Muscle of leg (tissue), 16 donors: ENCODE measurements at places on chromosomes 3 and 15. TPM values are rescaled to one million over a fixed set of nuclear protein-coding genes. Genes with fewer than 3 reads are reported as not detected.

- peak; percentile 48 for DNase-seq
These were observed 17.5 kb upstream of the APEH start for GRCh38 chr3:49656541-49657112.

- no peak for DNase-seq
These were observed 3.8 kb downstream of the IL1RAP start for GRCh38 chr3:190517687-190518086.

DNA sequence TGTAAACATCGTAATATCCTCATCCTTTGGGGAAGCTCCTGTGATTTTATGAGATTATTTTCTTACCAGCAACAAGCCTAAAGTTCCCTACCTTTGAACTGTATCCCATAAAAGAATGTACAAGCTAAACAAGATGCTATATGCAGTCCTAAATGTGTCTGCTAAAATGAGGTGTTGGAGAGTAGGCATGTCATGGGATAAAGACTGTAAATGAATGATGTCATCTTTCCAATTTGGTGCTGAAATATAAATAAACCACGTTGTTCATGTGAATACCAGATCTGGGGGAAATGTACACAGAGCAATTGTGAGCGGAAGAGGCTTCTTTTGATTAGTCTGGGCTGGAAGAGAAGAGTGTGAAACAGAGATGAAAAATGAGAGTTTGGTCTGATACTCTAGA is 214.9 kb upstream of the WNT5A start:
- DNase-seq: peak; percentile 34

DNA sequence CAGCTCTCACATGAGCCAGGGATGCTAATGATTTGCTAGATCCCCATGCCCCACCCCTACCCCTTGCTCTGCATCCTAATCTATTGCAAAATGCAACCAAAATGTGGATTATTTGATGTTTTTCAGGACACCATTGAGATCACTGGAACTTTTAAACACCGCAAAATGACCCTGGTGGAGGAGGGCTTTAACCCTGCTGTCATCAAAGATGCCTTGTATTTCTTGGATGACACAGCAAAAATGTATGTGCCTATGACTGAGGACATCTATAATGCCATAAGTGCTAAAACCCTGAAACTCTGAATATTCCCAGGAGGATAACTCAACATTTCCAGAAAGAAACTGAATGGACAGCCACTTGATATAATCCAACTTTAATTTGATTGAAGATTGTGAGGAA is 29.7 kb downstream of the HDC start:
- no peak for DNase-seq

DNA sequence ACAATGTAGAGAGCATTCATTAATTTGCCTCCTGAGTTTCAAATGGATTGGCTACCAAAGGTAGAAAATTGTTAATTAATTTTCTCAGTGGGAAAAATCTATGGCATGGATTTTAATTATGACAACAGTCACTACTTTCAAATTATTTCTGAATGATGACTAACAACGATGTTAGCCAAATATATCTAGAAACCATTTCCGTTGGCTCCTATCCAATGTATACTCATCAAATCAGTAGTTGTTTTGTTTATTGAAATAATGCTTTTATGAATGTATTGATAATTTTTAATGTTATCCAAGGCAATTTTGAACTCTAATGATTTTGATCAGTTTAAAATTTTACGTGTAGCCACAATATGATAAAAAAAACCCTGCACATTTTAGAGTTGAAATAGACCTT is 333.4 kb downstream of the NAALADL2 start:
- DNase-seq: no peak

DNA sequence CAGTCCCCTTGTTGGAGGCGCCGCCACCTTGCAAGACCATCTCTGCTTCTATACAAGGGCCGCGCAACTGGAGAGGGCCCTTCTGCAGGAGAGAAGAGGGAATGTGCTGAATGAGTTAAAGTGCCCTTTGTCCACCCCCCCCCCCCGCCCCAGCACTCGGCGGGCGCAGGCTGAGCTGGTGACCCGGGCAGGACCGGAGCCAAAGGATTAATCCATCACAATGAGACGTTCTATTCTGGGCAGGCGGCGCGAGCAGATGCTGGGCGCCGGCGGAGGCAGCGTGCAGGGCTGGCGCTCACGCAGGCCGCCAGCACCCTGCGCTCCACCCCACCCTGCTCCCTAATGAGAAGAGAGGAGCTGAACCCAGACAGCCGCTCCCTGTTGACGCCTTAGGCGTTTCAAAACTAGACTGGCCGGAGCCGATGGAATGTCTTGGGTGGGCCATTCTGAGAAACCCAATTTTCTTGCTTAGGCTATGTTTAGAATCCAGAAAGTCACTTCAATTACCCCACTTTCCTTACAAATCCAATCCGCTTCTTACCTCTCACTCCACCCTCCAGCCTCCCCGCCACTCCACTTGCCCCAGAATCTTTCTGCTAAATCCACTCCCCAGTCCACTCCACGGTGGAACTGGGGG is 32.9 kb downstream of the GJD2 start:
- peak; percentile 85 for DNase-seq

GRCh38 chr3:129961141-129961541 is 13.4 kb upstream of the TRH start:
- no peak for DNase-seq

GRCh38 chr3:117629505-117629904 is 919.9 kb downstream of the TUSC7 start:
- DNase-seq: no peak

DNA sequence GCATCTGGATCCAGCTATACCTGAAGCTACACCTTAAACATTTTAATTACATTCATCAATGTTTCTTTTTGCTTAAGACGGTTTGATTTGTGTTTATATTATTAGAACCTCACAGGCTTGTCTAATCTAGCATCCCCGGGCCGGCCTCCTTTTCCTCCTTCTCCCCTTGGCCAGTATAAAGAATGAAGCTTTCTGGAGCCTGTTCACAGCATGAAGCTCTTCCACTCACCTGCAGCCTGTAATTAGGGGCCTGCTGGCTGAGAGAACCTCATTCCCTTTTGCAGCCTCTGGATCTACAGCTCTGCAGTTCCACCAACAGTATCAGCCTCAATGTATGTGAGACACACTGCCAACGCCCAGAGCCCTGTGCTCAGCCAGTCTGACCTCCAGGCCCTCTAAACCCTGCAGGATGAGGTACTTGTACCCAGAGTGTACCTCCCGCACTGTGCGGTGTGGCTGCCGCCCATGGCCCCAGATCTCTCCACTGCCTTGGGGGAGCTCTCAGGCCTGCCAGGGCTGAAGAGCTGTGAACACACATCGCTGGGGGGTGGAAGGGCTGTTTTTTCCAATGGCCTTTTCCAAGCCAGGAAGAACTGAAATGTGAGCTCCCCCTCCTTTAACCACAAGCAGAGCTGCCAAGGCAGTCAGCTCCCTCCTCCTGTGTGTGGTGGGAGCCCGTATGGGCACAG is 114.7 kb upstream of the ALDH1A3 start:
- DNase-seq: peak; percentile 91

- DNase-seq: no peak
These were observed 14.3 kb upstream of the PIK3R4 start for GRCh38 chr3:130760922-130761321.

- DNase-seq: no peak
These were observed 190.7 kb downstream of the ZIC4 start for GRCh38 chr3:147215660-147216059.

DNA sequence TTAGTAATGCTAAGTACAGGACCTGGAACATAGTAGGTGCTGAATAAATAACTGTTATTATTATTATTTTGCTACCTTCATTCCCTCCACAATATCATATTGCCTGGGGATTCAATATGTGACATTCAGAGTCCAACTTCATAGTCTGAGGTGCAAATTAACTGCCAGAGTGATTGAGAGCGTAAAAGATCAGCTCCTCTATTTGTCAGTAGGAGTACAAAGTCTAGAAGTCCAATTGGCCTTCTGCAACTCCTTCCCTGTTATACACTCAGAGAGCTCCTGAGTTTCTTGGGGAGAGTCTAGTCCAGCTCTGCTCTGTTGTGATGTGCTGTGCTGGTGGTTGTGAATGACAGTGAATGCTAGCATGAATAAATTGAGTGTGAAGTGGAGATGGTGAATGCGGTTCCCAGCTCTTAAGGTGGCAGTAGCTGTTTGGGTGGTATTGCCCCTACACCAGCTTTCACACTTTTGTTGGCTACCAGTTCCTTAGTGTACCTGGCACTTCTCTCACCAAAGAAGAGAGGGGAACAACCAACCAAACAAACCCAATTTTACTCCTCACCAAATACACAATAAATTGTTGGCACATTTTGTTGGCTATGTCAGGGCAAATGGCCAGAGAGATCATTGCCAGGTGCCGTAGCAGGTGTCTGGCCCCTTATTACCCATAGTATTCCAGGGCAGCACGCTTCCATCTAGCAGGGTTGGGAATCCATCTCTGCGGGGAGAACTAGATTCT is 270.1 kb upstream of the TBL1XR1 start:
- no peak for DNase-seq

DNA sequence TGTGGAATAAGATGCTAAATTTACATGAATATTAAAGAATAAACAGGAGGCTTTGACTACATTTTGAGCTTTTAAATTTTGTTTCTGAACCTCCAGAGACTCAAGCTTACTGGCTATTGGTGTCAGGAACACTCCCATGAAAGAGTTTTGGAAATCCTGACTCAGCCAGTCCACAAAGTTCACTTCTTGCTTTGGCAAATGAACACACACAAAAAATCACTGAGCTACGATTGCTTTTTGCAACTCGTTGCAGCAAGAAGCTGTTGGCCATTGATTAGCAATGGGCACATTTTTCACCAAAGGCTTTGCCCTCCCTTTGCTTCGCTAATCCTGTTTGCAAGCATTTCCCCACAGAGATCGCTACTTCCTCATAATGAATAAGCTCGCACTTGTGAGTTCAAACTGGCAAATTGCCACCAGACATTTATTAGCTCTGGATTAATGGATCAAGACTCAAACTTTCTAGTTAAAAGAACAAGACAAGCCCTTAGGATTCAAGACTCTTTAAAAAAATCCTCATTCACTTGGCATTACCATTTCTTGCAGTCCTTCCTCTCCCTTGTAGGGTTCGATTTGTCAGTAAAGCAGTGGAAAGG is 343.2 kb upstream of the ONECUT1 start:
- no peak for DNase-seq

- peak; percentile 89 for DNase-seq
These were observed 573.6 kb upstream of the GRM7 start for GRCh38 chr3:6287088-6287875.

GRCh38 chr3:32412887-32413286 is 21.2 kb downstream of the CMTM7 start:
- no peak for DNase-seq

- no peak for DNase-seq
These were observed 136.9 kb downstream of the THSD4 start for GRCh38 chr15:71252044-71252739.

DNA sequence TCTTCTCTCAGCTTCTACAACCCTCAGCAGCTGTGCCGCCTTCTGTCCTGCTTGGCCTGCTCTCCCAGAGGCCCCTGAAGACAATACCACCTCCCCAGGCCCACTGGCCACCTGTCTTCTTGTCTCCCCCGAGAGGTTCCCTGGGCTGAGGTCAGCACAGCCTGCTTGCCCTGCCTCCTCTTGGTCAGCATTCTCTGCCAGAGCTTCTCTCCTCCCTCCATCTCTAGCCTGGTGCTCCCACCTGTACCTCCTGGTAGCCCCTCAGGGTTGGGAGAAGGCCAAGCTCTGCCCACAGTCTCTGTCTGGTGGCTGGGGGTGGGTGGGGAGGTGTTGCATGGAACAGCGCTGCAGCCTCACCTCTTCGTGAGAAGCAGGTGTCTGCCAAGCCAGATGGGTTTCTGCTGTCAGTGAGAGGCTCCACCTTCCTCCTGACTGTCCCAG is 5.6 kb upstream of the ISLR start:
- no peak for DNase-seq

DNA sequence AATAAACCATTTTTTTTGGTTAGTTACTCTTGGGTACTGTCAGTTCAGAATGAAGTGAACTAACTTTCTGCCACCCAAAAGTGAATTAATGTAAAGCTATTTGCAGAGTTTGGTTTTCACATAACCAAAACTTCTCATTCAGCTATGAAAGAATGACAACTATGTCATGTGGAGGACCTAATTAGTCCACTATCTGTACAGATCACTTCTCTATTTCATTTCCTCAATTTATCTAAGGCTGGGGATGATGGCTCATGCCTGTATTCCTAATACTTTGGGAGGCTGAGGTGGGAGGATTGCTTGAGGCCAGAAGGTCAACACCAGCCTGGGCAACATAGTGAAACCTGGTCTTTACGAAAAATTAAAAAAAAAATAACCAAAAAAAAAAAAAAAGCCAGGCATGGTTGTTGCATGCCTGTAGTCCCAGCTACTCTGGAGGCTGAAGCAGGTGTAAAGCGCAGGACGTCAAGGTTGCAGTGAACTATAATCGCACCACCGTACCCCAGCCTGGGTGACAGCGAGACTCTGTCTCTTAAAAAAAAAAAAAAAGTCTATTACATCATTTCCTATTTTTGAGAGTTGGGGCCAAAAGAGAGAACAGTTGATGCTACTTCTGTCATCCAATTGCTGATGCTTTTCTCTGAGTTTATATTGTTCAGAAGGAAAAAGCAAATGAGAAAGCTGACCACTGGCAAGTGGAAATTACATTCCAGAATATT is 8.7 kb downstream of the HYPK start:
- DNase-seq: no peak

DNA sequence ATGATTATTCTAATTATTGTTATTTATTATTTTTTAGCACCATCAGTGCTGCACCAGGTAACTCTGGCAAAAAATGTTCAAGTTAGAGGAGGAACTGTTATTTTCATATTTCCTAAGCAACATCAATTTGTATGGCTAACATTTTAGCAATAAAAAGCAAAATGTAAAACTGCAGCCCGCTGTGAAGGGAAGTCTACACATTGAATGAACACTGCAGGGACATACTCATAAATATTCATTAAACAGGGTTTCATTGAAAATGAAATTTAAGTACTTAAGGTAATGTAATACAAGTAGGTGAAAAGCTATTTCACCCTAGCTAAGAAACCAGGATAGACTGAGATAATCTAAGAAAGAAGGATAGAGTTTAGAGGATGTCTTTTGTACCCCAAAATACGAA is 532.7 kb downstream of the NLGN1 start:
- DNase-seq: no peak

Gene C3orf18
- polyA plus RNA-seq: 20.6 TPM

Gene SETD5
- polyA plus RNA-seq: 111 TPM

Gene STRIT1
- polyA plus RNA-seq: 40.1 TPM

Gene AADAC
- polyA plus RNA-seq: 7.3 TPM

Gene CHL1
- 4.1 TPM for polyA plus RNA-seq

Gene MYLK
- 27.0 TPM for polyA plus RNA-seq

Gene AHSG
- polyA plus RNA-seq: 22.3 TPM

Gene ADAMTS9
- polyA plus RNA-seq: 142 TPM

Gene KLHL40
- 124 TPM for polyA plus RNA-seq

Gene ACKR4
- 0.32 TPM for polyA plus RNA-seq

Gene ACY1
- polyA plus RNA-seq: 13.3 TPM

Gene SLC2A2
- not detected for polyA plus RNA-seq

Gene GREM1
- 3.5 TPM for polyA plus RNA-seq
